T-helper 2 cell (primary cell): ENCODE measurements at places on chromosomes 6 and 20.

GRCh38 chr6:77361018-77361417 is 102.3 kb downstream of the HTR1B start:
- DNase-seq, result no peak

DNA sequence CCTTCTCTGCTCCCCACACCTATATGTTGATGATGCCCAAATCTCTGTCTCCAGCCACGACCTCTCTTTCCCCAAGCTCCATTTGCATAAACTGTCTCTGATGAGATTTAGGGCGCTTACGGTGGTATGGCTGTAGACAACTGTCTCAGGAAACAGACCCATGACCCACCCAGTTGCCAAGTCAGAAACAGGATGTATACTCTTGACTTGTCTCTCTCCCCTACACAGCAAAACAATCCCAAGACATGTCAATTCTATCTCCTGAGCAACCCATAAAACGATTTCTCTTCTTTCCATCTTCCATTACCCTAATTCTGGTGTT is 13.9 kb downstream of the GNL1 start:
- no peak for DNase-seq

DNA sequence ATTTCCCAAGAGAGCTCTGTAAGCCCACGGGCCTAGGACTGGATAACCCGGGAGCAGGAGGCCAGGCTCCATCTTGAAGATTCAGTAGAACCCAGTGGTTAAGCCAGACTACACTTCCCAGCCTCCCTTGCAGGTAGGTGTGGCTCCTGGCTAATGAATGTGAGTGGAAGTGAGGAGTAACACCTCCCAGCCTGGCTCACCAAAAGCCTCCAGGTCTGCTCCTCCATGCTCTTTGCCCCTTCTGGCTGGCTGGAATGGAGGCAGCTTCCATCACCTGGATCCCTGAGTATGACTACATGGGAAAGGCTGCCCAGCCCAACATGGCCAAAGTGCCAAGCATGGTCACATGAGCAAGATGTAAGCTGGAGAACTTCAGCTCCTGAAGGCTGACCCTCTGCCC is 9.7 kb downstream of the LRRN4 start:
- DNase-seq, result no peak

GRCh38 chr20:61771805-61772350 is 293.8 kb downstream of the TAF4 start:
- DNase-seq, result no peak

DNA sequence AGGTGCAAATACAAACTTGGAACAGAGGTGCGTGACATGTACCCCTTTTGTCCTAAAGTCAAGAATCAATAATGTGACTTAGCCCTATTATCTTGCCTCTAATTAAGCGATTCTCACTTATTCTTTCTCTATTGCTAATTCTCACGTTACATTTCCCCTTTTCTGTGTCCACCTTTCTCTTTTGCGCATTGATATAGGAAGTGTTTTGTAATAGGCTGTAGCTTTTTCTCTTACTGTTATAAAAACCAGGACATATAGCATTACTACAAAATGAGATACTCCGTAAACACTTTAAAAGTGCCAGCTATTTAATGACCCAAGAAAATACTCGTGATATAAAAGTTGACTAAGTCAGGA is 669 bp upstream of the TMEM30A start:
- no peak for DNase-seq
